ENCODE measurements at places on chromosomes 12 and 14. TPM values are rescaled to one million over a fixed set of nuclear protein-coding genes. Genes with fewer than 3 reads are reported as not detected.

KRT83 gene
- not detected for total RNA-seq

CLMN gene
- 0.71 TPM for total RNA-seq

SIX4 gene
- not detected for total RNA-seq

DAO gene
- not detected for total RNA-seq

APOF gene
- not detected for total RNA-seq

LRP1-AS gene
- not detected for total RNA-seq

NEMF gene
- total RNA-seq = 53.0 TPM

LMO3 gene
- not detected for total RNA-seq

HOXC13 gene
- total RNA-seq = not detected

MAP4K5 gene
- total RNA-seq = 55.1 TPM

OR6C2 gene
- total RNA-seq = not detected

CLEC14A gene
- total RNA-seq = not detected

KCNA5 gene
- not detected for total RNA-seq

RERG gene
- not detected for total RNA-seq

ZBTB39 gene
- 9.7 TPM for total RNA-seq

ERBB3 gene
- 0.63 TPM for total RNA-seq

ST8SIA1 gene
- total RNA-seq = 4.0 TPM

CLEC7A gene
- total RNA-seq = not detected

GRIN2B gene
- total RNA-seq = not detected

CD163 gene
- 0.81 TPM for total RNA-seq

CACNA1C gene
- 0.03 TPM for total RNA-seq

CNTN1 gene
- not detected for total RNA-seq

AKAP5 gene
- 0.65 TPM for total RNA-seq

IFNG-AS1 gene
- not detected for total RNA-seq

TMEM63C gene
- 0.65 TPM for total RNA-seq

CTSG gene
- not detected for total RNA-seq

TGM1 gene
- 2.6 TPM for total RNA-seq

ZDHHC22 gene
- not detected for total RNA-seq
